Uterus (tissue), 4 donors: ENCODE measurements at places on chromosomes 7 and 10. TPM values are rescaled to one million over a fixed set of nuclear protein-coding genes. Genes with fewer than 3 reads are reported as not detected.

DNA sequence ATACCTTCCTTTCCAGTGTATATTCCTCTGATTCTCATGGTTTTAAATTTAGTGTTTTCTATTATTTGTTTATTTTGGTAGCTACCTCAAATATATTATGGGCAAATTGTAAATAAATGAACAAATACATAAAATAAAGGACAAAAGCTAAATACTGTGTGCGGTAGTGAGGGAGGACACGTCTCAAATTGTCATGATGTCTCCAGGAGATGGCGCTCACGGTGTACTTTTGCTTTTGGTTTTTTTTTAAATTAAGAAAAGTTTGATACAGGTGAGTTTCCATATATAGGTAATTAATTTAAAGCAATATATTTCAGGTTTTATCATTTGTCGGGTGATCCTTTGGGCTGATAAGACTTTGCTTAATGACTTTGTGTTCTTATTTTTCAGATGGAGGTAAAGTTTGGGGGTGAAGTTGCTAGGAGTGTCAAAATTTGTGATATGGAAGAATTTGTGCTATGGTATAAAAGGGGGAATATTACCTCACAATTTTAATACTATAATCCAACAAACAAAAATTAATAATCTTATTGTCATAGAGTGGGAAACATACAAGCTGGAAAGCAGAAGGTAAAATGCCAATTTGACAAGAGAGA lies 68.4 kb upstream of the TMEM229A start:
- no peak for DNase-seq

- DNase-seq = no peak
Measured at GRCh38 chr10:91412354-91413087, 2.4 kb downstream of the HECTD2 start.

Gene CCDC146
- total RNA-seq = 34.0 TPM

Gene CDC123
- 44.1 TPM for total RNA-seq

Gene HTR5A
- not detected for total RNA-seq

- no peak for DNase-seq
Measured at GRCh38 chr10:70090013-70090412, 37.4 kb downstream of the MACROH2A2 start.

DNA sequence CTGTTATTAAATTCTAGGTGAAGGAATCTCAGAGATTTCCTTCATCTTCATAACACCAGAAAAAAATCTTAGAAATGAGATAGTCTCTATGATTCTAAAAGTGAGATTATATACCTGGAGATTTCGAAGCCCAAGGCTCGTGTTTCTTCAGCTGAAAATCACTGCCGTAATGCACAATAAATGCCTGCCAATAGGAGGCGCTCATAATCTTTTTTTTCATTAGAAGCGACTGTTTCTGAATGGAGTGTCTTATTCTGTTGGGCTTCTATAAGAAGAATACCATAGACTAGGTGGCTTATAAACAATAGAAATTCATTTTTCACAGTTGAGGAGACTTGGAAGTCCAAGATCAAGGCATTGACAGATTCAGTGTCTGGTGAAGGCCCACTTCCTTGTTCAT lies 294.7 kb downstream of the PRKG1 start:
- no peak for DNase-seq

Gene FAM25G
- not detected for total RNA-seq

- DNase-seq = peak; percentile 36
Measured at GRCh38 chr7:129952086-129952652, 591 bp downstream of the UBE2H start.

Gene FGFR2
- total RNA-seq = 159 TPM

Gene ACTL6B
- total RNA-seq = not detected

GRCh38 chr7:82404094-82404493 lies 39.5 kb downstream of the CACNA2D1 start:
- DNase-seq = no peak

DNA sequence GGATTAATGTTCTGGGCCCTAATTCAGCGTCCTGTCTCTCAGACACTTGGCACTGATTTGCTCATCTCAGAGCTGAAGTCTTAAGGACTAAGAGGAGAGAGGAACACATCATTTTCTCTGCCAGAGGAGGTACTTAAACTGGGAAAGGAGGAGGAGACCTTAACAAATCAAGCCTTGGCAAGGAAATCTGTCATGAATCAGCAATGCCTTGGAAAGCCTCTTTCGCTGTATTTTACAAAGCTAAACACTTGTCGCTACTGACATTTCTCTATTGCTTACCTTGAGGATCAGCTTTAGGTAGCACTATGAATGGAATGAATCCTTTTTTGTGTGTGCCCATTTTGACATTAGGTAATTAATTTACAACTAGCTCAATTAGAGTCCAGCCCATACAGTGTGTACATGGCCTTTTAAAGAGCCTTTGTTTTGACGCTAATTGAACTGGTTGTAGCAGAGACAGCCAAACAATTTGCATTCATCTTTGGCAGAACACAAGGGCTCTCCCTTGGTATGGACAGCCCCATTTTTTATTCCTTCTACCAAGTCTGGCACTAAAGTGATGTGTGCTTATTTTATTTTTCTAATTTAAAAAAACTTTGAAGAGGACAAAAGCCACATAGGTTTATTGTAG lies 37.4 kb downstream of the AUTS2 start:
- peak; percentile 26 for DNase-seq

- DNase-seq = no peak
Measured at GRCh38 chr10:97180363-97180755, 5.4 kb downstream of the SLIT1 start.

Gene HYAL4
- not detected for total RNA-seq

Gene PAX4
- not detected for total RNA-seq

Gene OR6V1
- not detected for total RNA-seq

DNA sequence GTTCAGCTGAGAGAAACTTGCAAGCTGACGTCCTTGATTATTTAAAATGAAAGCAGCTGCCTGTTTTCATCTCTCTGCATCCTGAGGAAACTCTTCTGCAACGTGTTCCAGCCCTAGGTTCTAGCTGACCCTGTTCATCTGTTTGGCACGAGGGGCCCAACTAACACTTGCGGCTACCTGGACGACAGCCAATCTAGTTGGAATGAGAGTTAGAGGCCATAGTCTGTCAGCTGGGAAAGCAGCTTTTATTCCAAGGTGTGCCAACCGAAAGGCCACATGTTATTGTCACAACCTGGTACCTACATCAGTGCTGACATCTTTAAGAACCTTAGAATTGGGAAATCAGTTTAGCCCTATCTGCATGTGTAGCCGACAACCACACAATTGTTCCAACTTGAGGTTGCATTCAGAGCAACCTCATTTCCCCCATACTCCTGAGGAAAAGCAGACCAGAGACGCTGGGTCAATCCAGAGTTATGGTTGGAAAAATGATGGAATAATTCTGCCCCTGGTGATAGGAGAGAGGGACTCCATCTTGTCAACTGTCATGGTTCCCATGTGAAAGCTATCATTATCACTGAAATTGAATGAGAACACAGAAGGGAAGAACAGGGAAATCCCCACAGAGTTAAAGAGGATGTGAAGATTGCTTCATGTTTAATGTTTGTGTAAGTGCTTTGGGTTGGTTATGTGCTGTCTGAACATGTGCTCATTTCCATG lies 121.6 kb downstream of the EGFR start:
- no peak for DNase-seq

DNA sequence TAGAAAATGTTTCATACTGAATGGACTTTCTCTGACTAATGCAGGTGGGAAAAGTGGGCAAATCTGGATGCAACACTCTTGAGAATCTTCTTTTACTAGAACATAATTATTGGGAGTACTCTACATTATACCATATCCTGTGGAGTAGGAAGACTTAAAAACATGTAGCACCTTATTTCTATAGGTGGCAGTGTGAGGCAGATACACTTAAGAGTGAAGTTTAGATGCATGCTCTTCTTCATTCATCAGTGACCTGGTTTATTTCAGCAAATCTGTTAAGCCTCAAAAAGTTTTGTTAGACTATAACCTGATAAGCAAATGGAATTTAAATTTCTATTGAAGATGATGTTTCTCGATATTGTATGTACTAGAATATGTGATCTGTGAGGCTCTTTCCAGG lies 1087.1 kb upstream of the LRRN3 start:
- DNase-seq = no peak

Gene STX1A
- total RNA-seq = 2.3 TPM

Gene SUN1
- 139 TPM for total RNA-seq

Gene COBL
- total RNA-seq = 7.7 TPM
